NCI-H2081 (cell line): ENCODE measurements at places on chromosomes 7 and 10.
A peak's percentile ranks its signal among the peaks of the same experiment; 100 is the strongest.

DNA sequence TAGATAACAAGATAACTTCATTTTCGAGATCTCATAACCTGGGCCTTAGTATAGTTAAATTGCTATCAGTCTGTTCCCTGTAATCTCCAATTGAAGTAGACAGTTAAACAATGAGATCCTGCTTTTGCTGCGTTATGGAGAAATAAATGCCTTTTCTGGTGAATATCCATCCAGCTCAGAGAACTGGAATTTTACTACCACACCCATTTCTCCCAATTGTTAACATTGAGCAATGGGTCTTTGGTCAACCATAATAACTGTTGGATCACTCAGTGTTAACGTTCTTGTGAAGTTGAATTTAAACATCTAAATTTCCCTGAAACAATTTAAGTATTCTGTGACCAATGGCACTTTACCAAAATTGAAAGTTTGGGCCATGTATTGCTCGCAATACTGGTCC is 3.0 kb downstream of the CALU start:
- no peak for DNase-seq

DNA sequence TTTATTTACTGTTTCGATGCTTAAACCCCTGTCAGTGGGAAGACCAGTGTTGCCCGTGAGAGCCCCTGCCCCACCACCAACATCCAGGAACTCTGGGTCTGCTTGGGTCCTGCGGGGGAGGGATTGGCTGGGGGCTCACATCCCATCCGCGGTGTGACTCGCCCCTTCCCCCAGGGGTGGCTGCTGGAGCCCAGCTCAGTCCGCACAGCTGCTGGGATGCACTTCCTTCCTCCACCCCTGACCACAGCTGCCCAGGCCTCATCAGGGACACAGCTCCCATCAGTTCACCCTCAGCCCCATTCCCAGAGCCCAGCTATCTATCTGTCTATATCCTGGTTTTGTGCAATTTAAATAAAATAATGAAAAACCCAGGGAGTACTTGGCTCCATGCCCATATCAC is 54.5 kb downstream of the JAKMIP3 start:
- DNase-seq = no peak

GRCh38 chr10:46527241-46527811 is 29.1 kb downstream of the GPRIN2 start:
- DNase-seq = no peak

GRCh38 chr10:12484941-12485805 is 135.8 kb downstream of the CAMK1D start:
- peak; percentile 53 for DNase-seq

- no peak for DNase-seq
Measured at GRCh38 chr10:120788771-120789170, 62.4 kb upstream of the WDR11 start.

DNA sequence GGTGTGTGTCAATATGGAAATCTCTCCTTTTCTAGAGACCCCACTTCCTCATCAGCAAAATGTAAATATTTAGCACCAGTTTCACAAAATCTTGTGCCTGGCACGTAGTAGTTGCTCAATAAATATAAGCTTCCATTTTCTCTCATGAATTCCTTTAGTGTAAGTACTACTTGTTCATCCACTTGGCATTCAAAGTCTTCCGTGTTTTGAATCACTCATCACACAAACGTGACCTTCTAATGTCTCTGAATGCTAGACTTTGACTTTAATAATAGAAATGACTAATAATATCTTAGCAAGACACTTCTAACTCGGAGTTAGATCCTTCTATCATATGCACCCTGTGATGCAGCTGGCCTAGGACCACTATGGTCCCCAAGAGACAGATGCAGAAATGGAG is 168.7 kb upstream of the ZNF32 start:
- no peak for DNase-seq

DNA sequence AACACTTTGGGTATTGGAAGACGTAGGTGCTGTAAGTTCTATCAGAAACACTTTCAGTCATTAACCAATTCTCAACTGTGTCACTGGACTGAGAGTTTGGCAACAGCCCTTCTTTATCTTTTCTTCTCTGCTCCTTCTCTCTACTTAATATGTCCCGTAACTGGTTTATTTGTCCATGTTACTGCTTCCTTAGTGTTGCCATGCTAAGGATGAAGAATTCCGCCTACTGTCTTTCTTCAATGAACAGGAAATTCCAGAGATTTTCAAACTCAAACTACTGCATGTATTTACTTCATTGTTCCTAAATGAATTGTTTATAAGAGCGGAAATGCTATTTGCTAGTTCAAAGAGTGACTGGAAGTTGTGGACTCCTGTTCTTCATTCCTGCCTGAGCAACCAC is 143.7 kb downstream of the TAX1BP1 start:
- no peak for DNase-seq

- DNase-seq = no peak
Measured at GRCh38 chr7:74429153-74429747, 24.5 kb upstream of the GTF2IRD1 start.

GRCh38 chr7:17520941-17521340 is 222.5 kb downstream of the AHR start:
- DNase-seq = no peak

GRCh38 chr10:44818701-44819127 is 92.4 kb upstream of the TMEM72 start:
- no peak for DNase-seq

DNA sequence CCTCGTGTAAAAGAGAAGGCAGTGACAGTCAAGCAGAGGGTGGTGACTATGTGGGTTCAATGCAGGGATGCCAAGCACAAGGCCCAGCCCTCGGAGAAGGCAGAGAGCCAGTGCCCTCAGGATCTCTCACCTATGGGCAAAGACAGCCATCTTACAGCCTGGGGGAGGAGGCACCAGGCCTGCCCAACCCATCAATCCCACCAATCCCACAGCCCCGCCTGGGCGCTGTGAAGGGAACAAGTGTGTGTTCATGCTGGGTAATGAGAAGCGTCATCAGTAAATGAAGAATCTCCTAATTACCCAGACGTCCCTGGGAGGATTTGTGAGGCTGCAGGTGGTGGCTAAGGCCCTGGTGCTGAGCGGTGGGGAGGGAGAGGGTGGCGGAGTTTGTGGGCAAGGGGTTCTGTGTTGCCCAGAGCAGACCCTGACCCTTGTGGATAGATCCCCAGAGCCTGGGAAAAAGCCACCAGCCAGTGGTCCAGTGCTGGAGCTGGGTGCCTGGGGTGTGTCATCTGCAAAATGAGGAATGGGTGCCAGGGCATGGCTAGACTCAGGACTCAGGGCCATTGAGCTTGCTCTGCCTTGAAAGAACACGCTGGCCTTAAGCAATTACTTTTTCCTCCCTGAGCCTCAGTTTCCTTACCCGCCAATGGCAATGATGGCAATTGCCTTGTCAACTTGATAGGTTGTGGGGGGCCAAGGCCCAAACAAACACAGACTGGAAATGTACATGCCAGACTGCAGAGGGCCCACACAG is 128.1 kb upstream of the UNC5B start:
- DNase-seq = no peak

DNA sequence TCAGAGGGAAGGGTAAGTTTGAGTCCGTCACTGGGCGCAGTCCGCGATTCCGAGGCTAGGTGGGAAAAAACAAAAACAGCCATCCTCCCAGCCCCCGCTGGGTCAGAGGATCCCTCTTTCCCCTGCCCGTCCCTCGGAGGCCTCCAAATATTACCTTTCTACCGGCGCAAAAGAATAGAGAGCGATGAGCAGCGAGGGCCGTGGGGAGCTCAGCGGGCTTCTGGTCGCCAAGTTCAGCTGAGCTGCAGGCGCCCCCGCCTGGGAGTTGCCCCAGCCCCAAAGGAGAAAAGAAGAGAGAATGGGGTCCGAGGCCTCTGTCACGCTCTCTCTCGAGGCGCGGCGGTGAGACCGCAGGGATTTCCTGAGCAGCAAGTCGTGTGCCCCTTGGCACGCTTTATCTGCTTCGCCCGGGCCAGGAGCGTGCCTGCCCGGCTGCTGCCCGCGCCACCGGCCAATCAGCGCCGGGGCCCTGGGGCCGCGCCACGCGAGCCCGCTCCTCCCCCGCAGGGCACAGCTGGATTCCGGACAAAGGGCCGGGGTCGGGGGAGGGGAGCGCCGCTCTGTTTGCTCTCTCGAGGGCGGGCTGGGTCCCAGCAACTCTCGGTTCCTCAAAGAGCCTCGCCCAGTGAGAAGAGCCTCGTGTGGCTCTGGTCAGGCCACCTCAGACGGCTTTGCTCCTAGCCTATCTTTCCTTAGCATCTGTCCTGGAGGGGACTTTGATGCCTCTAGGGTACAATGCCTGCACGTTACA is at the start of gene NEUROG3:
Gene NEUROG3, minus strand, starts transcription at position 367 of the 751 bp plus-strand sequence. CDS start 379 bp downstream, outside the sequence.
- no peak for DNase-seq
